Purkinje cell (primary cell): ENCODE measurements at places on chromosomes 11 and 22. TPM values are rescaled to one million over a fixed set of nuclear protein-coding genes. Genes with fewer than 3 reads are reported as not detected.

OR5B3 gene
- polyA plus RNA-seq, result not detected in 2 replicates

CCDC73 gene
- 0.40 and 0.91 TPM in 2 replicates for polyA plus RNA-seq

PPP1CA gene
- 14.0 and 30.5 TPM in 2 replicates for polyA plus RNA-seq

GALNT18 gene
- 81.2 and 104 TPM in 2 replicates for polyA plus RNA-seq
